ENCODE measurements at places on chromosomes 12 and 14. TPM values are rescaled to one million over a fixed set of nuclear protein-coding genes. Genes with fewer than 3 reads are reported as not detected.

Gene SHMT2
- 29.8 TPM for polyA plus RNA-seq

Gene CFAP251
- 5.9 TPM for polyA plus RNA-seq

Gene ACOT6
- not detected for polyA plus RNA-seq

DNA sequence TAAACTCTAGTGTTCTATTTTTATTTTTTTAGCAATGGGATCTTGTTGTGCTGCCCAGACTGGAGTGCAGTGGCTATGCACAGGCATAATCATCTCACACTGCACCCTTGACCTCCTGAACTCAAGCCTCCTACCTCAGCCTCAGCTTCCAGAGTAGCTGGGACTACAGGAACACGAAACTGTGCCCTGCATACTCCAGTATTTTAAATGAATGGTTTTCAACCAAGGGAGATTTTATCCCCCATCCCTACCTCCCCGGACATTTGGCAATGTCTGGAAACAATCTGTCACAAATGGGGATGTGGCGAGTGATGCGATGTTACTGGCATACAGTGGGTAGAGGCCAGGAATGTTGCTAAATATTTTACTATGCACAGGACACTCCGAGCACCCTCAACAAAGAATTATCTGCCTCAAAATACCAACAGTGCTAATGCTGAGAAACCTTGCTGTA is 2.1 kb downstream of the CBX5 start:
- no peaks in the 10 kb centered on the region for H3K27me3 ChIP-seq
- peaks cover 16% of the 10 kb centered on the region for H3K4me1 ChIP-seq
- no peak overlapping the region for H3K27ac ChIP-seq
- DNase-seq, result no peak
- peak overlapping the region; percentile 76 for H3K4me3 ChIP-seq

GRCh38 chr12:59070322-59070933 is 150.1 kb upstream of the LRIG3 start:
- H3K4me3 ChIP-seq, result no peak overlapping the region
- H3K36me3 ChIP-seq, result no peaks in the 10 kb centered on the region
- no peaks in the 10 kb centered on the region for H3K4me1 ChIP-seq
- no peaks in the 10 kb centered on the region for H3K27me3 ChIP-seq
- no peak overlapping the region for H3K27ac ChIP-seq
- no peak for DNase-seq

- no peaks in the 10 kb centered on the region for H3K36me3 ChIP-seq
- no peak overlapping the region for H3K4me3 ChIP-seq
- peaks cover 25% of the 10 kb centered on the region for H3K4me1 ChIP-seq
Observed at GRCh38 chr12:46450279-46450748, 77.7 kb upstream of the SLC38A2 start.

DNA sequence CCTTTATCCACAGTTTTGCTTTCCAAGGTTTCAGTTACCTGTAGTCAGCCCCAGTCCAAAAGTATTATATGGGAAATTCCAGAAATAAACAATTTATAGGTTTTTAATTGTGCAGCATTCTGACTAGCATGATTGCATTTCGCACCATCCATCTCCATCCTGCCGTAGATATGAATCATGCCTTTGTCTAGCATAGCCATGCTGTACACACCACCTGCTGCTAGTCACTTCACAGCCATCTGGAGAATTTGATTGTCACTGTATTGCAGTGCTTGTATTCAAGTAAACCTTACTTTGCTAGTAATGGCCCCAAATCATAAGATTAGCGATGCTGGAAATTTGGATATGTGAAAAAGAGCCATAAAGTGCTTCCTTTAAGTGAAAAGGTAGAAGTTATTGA is 36.0 kb downstream of the MUCL1 start:
- no peak for DNase-seq
- no peak overlapping the region for H3K4me3 ChIP-seq
- no peak overlapping the region for H3K27ac ChIP-seq
- no peaks in the 10 kb centered on the region for H3K4me1 ChIP-seq

GRCh38 chr12:51947246-51947996 is 4.1 kb upstream of the ACVR1B start:
- DNase-seq, result no peak
- H3K4me3 ChIP-seq, result no peak overlapping the region
- H3K36me3 ChIP-seq, result no peaks in the 10 kb centered on the region
- no peaks in the 10 kb centered on the region for H3K4me1 ChIP-seq
- no peaks in the 10 kb centered on the region for H3K27me3 ChIP-seq
- no peak overlapping the region for H3K27ac ChIP-seq

DNA sequence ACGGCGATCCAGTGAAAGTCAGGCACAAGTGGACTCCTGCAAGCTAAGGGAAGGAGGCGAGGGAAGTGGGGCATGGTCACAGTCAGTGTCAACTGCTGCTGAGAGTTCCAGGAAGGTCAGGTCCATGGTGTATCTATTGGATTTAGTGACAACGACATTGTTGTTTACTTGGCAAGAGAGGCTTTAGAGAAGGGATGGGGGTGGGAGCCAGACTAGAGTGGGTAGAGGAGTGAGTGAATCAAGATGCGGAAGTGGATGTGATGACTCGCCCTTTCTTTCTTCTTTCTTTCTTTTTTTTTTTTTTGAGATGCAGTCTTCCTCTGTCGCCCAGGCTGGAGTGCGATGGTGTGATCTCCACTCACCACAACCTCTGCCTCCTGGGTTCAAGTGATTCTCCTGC is 12.5 kb downstream of the P2RX7 start:
- H3K27ac ChIP-seq, result peak overlapping the region; percentile 23
- H3K4me1 ChIP-seq, result no peaks in the 10 kb centered on the region
- H3K4me3 ChIP-seq, result no peak overlapping the region
- H3K36me3 ChIP-seq, result no peaks in the 10 kb centered on the region

DNA sequence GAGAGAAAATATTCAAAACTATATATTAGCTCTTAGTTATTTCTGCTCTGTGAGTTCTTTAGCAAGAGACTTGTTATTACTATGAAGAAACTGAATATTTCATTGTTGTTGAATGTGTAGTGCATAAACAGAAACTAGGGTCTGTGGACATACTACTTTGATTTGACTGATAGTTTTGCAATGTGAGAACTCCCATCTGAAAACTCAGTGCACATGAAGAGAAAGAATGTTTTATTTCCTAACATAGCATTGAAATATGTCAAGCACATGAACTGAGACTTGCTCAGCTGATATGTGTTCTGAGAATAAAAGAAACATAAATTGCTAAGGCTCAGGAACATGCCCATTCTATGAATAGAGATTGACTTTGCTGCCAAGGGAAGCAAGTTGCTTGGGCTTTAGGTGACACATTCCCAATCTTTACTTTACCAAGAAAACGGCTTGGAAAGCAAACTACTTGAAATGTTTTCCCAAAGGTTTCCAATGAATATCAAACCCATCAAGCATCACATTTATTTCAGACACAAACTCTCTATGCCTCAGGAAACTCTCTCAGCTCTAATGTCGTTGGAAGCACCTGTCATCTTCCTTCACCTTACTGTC is 290.4 kb downstream of the SLC16A7 start:
- no peaks in the 10 kb centered on the region for H3K4me1 ChIP-seq
- H3K36me3 ChIP-seq, result no peaks in the 10 kb centered on the region
- no peaks in the 10 kb centered on the region for H3K27me3 ChIP-seq
- DNase-seq, result no peak
- H3K4me3 ChIP-seq, result no peak overlapping the region

DNA sequence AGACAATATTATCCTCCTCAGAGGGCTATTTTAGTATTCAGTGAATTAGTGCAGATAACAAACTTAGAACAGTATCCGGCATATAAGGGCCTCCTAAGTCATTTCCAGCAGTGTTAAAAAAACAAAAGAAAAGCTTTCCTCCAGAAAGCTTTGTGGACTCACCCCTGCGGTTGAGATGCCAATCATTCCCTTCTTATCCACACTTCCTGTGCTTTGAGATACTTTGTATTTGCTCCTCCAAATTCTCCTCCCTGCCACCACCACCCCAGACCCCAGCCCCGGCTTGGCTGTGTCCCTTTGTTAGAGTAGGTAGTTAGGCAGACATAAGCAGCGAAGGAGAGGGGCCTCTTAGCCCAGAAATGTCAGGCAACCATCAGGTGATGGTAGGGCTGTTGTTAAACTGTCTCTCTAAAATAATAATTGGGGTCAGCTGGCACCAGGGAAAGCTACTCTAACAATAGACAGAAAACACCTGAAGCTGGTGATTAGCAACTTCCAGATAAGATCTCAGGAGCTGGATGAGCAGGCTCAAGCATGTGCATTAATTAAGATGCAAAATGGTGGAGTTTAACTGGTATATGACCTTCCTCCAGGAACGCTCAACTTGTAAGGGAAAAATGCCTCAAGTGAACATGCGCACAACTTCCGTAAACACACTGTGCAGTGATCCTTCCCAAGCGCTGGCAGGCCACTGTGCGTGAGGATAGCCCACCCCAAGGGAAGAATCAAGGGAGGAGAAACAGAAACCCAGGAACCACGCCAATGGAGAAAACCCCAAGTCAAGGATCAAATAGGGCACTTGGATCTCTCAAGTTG is 152.1 kb upstream of the EEA1 start:
- no peak for DNase-seq
- H3K4me3 ChIP-seq, result no peak overlapping the region
- H3K27me3 ChIP-seq, result no peaks in the 10 kb centered on the region
- H3K27ac ChIP-seq, result no peak overlapping the region
- no peaks in the 10 kb centered on the region for H3K4me1 ChIP-seq
